ENCODE measurements at places on chromosomes 11 and 22.

GRCh38 chr11:106724293-106724892, 293.9 kb downstream of the GUCY1A2 start:
- no peak for DNase-seq

DNA sequence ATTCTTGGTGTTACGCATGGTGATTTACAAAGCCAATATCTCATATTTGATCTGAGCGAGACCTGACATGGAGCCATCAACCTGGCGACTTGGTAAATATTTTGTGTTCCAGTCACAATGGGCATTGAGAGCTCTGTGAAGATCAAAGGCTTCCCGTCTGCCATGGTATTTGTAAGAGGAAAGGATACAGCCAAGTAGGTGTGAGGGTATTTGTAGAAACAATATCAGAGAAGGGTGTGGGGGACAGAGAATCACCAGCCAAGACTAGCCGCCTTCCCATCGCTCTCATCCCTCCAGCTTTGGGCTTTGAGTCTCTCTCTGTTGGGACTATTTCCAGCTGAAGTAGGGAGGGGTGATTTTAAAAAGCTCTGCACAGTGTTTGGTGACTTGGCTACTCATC, 173.4 kb upstream of the BDNF start:
- no peak for DNase-seq

GRCh38 chr11:2180789-2181370, 9.3 kb upstream of the TH start:
- DNase-seq, result no peak

DNA sequence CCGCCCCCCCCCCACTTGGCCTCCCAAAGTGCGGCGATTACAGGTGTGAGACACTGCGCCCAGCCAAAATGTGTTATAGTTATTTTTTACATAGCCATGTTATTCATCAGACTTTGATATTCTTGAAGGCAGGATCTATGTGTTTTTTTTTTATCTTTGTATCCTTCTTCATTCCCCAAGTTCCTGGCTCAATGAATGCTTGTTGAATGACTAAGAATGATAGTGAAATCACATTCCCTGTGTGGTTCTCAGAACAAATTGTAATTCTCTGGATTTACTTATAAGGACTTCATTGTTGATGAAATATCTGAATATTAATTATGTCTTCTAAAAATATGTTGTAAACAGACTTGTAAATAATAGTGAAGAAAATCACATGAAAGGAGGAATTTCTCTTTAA, 33.5 kb downstream of the MMP7 start:
- DNase-seq, result no peak

DNA sequence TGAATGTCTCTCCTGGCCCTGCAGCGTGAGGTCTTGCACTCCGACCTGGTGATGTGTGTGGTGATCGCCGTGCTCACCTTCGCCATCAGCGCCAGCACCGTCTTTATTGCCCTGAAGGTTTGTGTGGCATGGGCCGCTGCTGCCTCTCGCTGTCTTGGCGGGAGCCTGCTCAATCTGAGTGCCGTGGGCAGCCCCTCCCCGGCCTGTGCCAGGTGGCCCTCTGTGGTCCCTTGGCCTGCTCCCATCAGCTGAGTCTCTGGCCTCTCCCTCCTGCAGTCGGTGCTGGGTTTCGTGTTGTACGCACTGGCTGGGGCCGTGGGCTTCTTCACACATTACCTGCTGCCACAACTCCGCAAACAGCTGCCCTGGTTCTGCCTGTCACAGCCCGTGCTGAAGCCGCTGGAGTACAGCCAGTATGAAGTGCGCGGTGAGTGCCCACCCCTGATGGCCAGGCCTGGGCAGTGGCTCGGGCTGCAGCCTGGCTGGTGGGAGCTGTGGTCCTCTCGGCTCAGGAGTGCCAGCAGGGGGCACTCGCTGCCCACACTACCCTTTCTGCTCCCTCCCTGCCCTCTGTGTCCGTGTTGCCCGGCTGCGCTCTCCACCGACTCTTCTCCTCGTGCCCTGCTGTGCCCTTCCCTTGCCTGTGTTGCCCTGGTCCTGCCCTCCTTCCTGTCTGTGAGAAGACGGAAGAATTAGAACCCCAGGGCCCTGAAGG, 10.2 kb downstream of the PCNX3 start:
- peak; percentile 84 for DNase-seq

DNA sequence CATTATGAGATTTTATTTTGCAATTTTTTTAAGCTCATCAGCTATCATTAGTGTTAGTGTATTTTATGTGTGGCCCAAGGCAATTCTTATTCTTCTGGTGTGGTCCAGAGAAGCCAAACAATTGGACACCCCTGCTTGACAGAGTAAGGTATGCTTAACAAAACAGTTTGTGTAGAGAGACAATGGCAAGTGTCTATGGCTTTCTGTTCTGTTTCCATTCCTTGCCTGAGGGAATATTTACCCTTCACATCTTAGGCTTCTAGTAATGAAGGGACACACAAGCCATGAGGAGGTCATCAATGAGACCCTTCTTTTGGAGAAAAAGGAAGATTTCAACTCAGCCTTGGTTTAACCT, 1278.4 kb upstream of the TENM4 start:
- DNase-seq, result no peak

DNA sequence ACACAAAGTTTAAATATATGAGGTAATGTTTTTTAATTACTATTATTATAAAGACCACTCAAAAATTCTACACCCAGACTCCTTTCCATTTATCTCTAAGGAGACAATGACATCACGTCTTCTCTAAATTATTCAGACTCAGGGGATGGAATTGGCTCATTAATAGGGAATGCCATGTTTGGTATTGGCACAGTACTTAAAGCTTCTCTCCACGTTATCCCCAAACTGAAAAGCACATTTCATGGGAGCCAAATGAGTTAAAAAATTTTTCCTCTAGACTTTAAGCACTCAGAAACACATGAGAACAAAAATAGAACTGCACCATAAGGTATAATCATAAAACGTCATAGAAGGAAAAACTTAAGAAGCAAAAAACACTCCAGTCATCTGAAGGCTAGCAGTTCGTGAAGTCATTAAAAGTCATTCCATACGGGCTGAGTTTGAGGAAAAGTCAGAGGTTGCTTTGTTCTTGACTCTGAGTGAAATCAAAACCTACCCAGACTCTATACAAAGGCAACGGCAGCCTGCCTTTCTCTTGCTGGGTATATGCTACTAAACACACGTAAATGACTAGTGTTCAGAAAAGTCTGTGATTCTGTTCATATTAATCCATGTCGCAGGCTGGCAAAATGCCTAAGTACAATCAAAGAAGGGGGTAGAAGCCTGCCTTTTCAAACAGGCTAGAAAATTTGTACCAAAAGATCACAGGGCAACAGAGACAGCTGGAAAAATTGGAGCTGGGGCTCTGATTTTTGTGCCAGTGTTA, 8.7 kb upstream of the MPPED2 start:
- no peak for DNase-seq

DNA sequence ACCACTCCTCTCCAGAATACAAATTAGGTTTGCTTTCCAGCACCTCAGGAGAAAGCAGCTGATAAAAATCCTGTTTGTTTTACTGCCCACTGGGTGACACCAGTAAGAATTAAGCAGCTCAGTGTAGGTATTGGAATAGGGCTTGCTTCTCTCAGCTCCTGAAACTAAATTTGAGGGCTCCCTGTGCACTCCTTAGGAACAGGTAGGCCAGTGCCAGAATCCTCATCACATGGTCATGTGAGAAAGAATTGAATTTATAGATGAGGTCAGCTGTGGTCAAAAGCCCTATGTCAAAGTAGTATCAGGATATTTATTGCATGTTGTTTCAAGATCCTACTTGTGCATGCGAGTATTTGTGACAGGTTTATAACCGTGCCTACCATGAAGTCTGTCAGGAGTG, 1.0 kb downstream of the PRSS23 start:
- no peak for DNase-seq

GRCh38 chr11:65355013-65355775, 643 bp downstream of the TIGD3 start:
- no peak for DNase-seq

GRCh38 chr11:73003088-73003487, 139.0 kb downstream of the FCHSD2 start:
- DNase-seq, result no peak

- no peak for DNase-seq
Measured at GRCh38 chr11:44875037-44875436, 75.6 kb downstream of the TP53I11 start.

- peak; percentile 51 for DNase-seq
Measured at GRCh38 chr22:24189249-24190158, 8.2 kb downstream of the SUSD2 start.

- DNase-seq, result no peak
Measured at GRCh38 chr22:28448625-28449024, 231.0 kb downstream of the TTC28 start.

DNA sequence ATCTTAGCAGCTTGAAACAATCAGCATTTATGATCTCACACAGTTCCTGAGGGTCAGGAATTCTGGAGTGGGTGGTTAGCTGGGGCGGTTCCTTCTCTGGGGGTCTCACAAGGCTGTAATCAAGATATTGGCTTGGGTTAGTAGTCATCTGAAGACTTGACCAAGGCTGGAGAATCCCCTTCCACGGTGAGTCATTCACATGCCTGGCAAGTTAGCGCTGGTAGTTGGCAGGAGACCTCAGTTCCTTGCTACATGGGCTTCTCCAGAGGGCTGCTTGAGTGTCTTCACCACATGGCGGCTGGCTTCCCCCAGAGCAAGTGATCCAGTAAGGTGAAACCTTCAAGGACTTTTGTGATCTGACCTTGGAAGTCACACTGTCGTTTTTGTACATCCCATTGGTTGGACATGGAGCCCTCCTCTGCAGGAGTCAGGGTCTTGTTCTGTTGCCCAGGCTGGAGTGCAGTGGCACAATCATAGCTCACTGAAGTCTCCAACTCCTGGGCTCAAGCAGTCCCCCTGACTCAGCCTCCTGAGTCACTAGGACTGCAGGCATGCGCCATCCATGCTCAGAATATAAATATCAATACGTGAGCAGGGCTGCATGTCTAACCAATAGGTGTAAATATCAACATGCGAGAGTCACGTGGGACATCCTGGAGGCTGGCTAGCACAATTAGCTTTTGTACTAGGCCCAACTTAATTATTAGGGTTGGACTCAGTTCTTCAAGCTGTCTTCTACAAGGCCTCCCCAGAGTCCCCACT, 7.2 kb upstream of the NIPSNAP1 start:
- DNase-seq, result no peak

DNA sequence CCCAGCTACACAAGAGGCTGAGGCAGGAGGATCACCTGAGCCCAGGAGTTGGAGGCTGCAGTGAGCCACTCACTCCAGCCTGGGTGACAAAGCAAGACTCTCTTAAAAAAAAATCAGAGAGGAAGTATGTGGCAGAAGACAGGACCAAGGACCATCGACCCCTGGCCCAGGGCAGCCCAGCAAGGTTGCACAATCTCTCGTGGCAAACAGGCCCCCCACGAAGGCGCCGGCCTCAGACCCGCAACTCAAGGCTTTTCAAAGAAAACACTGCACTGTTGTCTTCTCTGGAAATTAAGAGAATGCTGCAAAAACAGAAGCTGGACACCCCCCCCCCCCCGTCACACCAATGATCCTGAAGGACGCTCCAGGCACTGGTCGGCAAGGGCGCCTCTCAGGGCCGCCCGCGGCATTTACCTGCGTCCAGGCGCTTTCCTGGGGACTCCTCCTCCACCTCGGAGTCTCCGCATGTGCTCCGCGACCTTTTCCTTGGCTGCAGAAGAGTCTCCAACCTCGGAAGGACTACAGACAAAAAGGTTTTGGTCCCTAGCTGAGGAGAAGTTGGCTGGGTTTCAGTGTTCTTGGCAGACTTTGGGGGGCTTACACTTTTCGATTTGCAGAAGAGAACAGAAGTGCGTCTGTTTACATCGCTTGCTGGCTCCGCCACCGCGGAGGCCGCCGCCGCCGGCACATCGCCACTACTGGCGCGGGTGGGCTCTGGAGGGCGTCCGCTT, 40.5 kb downstream of the BRD1 start:
- no peak for DNase-seq

GRCh38 chr22:41478891-41479521, 10.1 kb downstream of the ACO2 start:
- DNase-seq, result no peak

- peak; percentile 30 for DNase-seq
Measured at GRCh38 chr11:3808861-3809623, 682 bp downstream of the PGAP2 start.

DNA sequence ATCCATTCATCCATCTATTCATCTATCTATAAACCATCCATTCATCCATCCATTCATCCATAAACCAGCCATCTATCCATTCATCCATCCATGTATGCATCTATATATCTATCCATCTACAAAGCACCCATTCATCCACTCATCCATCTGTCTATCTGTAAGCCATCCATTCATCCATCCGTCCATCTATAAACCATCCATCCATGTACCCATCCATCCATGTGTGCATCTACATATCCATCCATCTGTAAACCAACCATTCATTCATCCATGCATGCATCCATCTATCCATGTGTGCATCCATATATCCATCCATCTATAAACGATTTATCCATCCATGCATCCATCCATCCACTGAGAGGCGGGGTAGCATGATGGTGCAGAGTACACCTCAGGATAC, 58.4 kb downstream of the MPPED1 start:
- DNase-seq, result no peak

DNA sequence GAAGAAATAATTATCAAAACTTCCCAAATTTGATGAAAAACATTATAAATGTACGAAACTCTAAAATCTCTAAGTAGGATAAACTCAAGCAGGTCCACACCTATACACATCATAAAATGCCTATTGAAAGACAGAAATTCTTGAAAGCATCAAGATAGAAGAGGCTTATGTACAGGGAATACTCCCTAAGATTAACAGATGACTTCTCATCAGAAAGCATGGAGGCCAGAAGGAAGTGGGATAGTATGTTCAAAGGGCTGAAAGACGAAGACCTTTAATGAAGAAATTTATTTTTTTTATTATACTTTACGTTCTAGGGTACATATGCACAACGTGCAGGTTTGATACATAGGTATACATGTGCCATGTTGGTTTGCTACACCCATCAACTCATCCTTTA, 45.3 kb upstream of the KCNA4 start:
- DNase-seq, result no peak

DNA sequence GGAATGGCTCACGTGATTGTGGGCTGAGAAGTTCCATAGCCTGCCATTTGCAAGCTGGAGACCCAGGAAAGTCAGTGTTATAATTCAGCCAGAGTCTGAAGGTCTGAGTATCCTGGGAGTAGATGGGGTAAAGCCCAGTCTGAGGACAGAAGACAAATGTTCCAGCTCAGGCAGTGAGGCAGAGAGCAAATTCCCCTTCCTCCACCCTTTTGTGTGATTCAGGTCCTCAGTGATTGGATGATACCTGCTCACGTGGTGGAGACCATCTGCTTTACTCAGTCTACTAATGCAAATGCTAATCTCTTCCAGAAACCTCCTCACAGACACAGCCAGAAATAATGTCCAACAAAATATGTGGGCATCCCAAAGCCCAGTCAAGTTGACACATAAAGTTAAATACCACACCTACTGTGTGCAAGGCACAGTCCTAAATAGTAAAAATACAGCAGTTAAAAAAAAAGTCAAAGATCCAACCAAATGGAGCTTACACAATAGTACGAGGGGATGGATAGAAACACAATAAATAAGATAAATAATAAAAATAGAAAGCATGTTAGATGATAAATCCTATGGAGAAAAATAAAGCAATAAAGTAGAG, 13.2 kb upstream of the APOL6 start:
- no peak for DNase-seq

- DNase-seq, result no peak
Measured at GRCh38 chr11:10667521-10667885, 26.1 kb downstream of the IRAG1 start.
